GM04504 (cell line): ENCODE measurements at places on chromosomes 4 and X.

DNA sequence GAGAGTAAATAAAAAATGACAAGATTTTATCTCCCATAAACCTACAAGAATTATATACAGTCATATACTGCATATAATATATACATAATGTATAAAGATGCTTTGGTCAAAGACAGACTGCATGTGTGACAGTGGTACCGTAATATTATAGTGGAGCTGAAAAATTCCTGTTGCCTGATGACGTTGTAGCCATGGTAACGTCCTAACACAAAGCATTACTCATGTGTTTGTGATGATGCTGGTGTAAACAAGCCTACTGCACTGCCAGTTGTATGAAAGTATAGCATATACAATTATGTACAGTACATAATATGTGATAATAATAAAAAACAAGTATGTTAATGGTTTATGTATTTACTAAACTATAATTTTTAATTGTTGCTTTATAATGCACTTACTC lies 245.2 kb upstream of the CENPE start:
- DNase-seq, result no peak

DNA sequence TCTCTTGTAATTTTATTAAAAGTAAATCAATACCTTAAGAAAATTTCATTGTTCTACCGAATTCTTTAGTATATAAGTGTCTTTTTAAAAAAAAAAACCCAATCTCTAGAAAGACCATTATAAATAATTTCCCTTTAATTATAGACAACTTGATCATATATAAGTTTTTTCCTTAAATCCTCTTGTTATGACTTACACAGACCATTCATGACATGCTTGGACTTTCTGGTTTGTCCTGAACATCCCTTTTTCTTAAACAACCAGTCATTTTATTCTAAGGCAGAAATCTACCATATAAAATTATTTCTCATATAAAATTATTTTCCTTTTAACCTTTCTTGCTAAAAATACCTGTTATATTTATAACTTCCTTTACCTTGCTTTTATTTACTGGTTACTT lies 15.4 kb upstream of the FHDC1 start:
- DNase-seq, result no peak

GRCh38 chr4:110735686-110736085 lies 112.8 kb upstream of the PITX2 start:
- no peak for DNase-seq

GRCh38 chr4:35105486-35105885 lies 1138.8 kb downstream of the ARAP2 start:
- DNase-seq, result no peak

DNA sequence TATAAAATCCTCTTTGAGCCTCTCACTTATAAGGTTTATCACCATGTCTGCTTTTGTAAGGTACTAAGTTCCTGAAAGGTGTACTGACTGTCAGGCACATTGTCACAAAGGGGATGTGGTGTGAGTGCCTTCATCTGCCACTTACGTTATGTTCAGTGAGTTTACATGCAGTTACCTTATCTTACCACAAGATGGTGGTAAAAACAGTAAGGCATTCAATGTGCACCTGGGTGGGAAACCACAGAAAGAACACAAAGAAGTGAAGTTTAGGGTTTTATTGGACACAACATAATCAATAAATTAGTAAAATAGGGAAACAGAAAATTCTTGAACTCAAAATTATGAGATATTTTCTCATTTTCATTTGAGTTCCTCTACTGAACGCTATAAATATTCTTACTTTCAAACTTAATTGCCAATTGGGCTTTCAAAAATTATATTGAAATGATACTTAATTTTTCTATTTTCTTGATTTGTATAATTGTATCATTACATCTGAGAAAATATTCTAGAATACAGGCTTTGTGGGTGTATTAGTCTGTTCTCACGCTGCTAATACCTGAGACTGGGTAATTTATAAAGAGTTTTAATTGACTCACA lies 650.8 kb downstream of the PCDH7 start:
- DNase-seq, result peak; percentile 30

DNA sequence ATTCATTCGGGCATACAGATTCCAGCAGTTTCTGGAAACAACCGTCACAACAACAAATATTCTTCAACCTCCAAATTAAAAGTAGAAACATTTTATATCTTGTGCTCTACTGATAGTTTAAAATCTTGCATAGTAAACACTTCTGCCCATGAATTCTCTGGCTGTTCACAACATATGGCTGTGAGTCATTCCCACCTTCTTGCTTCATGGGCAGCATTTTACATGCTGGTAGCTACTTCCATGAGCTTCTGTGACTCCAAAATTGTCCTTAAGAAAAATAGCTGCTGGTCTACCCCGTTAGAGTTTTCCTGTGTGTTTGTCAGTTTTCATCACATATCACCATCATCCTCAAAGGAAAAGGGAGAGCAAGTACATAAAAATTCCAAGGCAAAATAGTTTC lies 22.7 kb downstream of the PNPLA4 start:
- no peak for DNase-seq

- DNase-seq, result peak; percentile 36
These were observed 17.1 kb downstream of the MYOZ2 start for GRCh38 chr4:119152741-119153140.

- DNase-seq, result no peak
These were observed 512.3 kb downstream of the FAT4 start for GRCh38 chr4:125826801-125827695.

- no peak for DNase-seq
These were observed 70.1 kb upstream of the LSM6 start for GRCh38 chr4:146105464-146105863.

DNA sequence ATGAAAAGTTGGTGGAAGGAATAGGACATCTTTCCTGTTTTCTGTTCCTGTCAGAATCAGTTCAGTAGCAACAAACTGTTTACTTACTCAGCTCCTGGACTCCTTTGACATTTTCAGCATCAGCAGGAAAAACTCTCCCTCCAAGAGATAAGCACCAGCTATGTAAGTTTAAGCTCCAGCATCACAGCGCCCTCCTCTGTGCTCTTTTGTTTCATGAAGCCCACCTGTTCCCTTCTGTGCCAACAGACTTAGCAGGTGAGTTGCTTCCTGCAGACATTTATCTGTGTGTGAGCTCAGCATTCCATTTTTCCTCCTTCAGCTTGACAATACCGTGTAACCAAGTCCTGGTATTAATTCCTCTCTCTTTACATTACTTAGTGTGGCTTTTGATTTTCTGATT lies 644.1 kb upstream of the AGA start:
- DNase-seq, result no peak

GRCh38 chr4:115042496-115042895 lies 70.9 kb downstream of the NDST4 start:
- no peak for DNase-seq

- DNase-seq, result no peak
These were observed 51.0 kb downstream of the KDR start for GRCh38 chr4:55074386-55074785.

DNA sequence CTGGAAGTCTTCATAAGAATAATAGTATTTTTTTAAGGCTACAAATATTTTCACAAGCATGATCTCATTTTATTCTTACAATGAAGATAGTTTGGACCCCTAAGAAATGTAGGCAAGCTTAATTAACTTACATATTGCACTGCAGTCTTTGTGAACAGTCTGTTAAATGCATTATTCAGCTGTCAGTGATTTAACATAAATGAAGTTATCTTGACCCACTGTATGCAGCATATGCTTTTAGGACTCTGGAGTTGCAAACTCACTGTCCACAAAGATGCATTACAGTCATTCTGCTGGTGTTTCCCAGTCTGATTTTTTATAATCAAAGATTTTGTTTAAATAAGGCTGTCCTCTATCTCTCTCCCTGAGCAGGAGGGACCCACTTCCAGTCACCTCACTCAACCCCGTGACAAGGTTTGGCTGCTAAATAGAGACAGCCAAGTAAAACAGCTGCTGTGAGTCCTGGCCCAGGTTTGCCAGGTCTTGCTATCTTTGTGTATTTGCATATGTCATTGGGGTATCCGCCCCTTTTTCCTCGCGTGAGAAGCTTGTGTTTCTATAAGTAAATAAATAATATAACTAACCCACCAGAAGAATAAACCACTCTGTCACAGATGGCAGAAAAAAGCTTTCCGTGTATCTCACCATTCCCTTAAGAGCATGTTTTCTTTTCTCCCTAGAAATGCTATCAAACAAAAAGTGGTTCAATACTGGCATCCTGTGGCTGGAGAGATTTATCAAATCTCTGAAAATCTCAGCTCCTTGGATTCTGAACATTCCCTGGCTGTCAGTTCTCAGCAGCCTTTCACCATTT lies 67.0 kb downstream of the SLC7A11 start:
- DNase-seq, result no peak

DNA sequence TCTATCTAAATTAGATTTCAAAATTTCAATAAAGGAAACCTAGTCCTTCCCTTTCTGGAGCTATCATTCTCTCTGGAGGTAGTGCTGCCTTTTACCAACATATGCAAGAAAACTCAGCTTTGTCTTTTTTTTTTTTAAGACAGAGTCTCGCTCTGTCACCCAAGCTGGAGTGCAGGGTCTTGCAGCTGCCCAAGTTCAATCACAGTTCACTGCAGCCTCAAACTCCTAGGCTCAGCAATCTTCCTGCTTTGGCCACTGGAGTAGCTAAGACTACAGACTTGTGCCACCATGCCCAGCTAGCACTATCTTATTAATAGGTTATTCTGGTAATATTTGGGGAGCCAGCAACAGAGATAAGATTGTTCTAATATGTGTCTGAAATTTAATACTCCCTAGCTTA lies 12.3 kb downstream of the AASDH start:
- no peak for DNase-seq

- DNase-seq, result no peak
These were observed 64.5 kb downstream of the CENPC start for GRCh38 chr4:67480810-67481209.

DNA sequence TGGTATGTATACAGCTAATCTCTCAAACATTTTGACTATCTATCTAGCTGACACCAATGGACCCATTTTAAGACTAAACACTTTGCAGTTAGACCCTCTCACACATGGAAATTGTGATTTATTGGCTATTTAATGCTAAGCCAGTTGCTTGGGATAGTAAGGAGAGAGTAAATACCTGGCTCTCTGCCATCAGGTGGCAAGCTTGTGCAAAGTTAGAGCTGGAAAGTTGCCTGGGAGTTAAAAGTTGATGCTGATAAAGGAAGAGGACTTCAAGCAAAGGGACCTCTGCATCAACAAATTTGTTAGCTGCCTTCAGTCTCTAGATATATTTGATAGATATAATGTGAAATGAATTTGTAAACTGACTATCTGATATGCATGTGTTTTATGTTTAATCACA lies 61.1 kb downstream of the PACRGL start:
- no peak for DNase-seq

DNA sequence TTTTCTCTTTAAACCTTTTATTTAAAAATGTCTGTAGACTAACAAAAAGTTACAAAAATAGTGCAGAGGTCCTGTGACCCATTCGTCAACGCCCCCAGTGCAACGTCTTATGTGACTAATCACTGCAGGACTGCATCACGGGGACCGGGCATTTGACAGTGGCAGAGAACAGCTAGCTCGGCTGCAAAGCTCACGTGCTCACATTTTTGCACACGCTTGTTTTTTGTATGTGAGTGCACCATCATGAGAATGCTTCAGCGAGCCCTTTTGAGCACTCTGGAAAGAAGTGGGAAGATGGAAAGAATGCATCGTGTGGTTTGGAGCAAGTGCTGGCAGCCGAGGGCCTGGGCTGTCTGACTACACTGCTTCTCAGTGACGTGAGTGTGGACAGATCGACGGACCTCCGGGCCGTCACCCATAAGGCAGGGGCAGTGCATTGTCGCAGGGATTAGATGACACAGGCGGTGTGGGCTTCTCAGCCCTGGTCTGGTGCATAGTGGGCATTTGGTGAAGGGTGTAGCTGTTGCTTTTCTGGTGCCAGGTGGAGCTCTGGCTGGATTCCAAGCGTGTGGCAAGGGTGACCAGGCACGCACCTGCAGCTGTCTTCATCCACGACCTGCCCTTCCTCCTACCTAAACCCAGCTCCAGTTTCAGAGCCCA lies 17.7 kb downstream of the SPON2 start:
- DNase-seq, result peak; percentile 28

- DNase-seq, result no peak
These were observed 90.7 kb downstream of the GRIA3 start for GRCh38 chrX:123274796-123275195.

- DNase-seq, result no peak
These were observed 1041.2 kb upstream of the INTU start for GRCh38 chr4:126591583-126591982.

GRCh38 chr4:96102541-96103026 lies 262.7 kb downstream of the PDHA2 start:
- DNase-seq, result no peak

- DNase-seq, result no peak
These were observed 34.0 kb downstream of the PHKA2 start for GRCh38 chrX:18949944-18950301.

DNA sequence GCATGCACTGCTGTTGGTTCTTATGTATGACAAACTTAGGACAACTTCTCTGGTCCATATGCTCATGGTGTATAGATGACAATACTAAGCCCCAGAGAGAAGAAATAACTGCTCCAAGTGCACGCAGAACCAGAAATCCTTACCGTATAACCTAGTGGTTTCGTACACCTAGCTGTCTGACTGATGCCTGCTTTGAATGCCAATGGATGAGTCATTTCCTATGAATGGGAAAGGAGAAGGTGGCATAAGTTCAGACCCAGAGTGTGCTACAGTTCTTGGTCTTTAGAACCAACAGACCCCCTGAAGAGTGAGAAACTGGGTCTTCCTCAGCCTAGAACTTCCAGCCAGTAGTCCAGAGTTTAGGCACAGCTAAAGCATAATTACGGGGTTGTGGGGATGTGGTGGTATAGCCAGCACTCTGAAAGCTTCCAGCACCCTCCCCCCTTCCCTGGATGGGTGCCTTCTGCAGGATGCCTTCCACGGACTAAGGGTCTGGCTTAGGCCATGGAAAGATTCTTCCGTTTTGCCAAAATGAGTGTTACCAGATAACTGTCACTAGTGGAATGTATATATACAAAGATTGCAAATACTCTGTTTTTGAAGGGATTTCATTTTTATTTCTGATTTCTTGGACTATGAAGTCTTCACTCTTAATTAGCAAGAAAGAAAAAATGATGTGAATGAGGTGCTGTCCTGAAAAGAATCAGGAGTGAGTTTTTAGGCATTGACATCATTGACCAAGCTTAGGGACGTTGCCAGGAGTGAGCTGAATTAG lies 84.6 kb upstream of the PACRGL start:
- DNase-seq, result no peak
